ENCODE measurements at places on chromosomes 2 and 18.

GRCh38 chr2:73205611-73206010 is 3.2 kb downstream of the NOTO start:
- DNase-seq = no peak

DNA sequence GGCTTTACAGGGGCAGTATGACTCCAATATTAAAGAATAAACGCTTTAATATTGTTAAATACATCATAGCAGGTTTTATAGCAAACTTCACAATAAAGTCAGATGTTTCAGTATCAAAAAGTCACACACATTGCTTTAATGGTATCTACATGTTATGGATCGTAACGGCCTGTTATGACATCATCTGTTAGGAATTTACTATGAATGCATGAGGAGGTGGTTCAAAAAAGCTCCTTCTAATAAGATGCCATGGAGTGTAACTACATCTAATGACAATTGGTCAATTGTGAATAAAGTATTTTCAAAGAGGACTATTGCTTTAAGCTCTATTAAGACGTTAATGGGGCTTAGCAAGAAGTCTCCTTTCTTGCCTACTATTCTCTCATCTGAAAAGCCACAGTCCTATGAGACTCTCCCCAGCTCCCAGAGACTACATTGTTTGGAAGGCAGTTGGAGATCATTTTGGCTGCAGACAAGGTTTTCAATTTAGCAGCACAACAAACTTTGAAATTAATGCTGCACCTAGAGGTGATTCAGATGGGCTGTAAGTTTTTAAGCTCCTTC is 300.7 kb upstream of the MEIS1 start:
- DNase-seq = peak; percentile 1

DNA sequence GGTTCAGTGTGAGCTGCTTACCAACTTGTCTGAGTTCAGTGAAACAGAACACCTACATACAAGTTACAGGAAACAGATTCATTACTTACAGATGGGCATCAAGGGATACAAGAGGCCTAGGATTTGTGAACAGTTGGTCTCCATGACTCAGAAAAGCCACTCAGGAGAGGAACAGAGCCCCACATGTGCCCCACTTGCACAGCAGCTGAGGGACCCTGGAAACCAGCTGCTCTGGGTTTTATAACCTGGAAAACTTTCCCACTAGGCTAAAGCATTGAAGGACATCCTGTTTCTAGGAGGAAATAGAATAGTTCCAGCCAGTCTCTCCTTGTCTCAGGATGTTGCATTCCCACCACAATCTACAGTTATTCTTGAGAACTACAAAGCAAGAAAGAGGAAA is 530.0 kb downstream of the ZNF804A start:
- no peak for DNase-seq

GRCh38 chr2:158578703-158579330 is 122.1 kb downstream of the PKP4 start:
- no peak for DNase-seq

DNA sequence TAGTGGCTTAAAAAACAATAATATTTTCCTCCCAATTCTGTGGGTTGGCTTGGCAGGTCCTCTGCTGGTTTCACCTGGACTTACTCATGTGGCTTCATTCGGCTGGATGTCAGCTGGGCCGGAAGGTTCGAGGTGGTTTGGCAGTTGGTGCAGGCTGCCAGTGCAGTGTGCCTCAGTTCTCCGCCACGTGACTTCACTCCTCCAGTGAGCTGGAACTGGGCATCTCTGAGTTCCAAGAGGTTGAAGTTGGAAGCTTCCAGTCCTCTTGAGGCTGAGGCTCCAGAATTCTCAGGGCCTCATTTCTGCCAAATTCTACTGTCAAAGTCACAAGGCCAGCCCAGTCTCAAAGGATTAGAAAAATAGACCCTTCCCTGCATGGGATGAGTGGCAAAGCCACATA is 83.4 kb upstream of the B3GNT7 start:
- no peak for DNase-seq

DNA sequence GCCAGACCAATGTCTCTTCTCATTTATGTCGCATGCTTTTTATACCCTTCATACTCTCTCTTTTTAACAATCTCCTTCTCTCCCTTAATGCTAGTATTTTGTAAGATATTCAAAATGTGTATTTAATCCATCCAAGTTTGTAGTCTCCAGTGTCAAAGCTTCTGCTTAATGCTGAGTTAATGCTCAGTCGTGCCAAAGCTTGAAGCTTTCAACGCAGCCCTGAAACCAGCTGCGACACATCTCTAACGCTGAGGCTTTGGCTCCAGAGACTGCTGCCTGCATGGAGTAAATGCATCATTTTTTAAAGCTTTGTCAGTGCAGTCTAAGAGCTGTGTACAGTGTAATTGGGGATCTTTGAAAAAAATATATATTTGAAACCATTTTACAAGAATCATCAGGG is 2108.8 kb upstream of the PIK3C3 start:
- DNase-seq = no peak

GRCh38 chr2:237090906-237091305 is 5.2 kb downstream of the COPS8 start:
- no peak for DNase-seq

Data from M059J (cell line).